ENCODE measurements at places on chromosomes 3 and 15.

- no peak for DNase-seq
These were observed 144.1 kb upstream of the ALCAM start for GRCh38 chr3:105222568-105223093.

GRCh38 chr3:134952371-134952770, 157.3 kb downstream of the EPHB1 start:
- no peak for DNase-seq

GRCh38 chr3:58175437-58176184, 35.2 kb downstream of the DNASE1L3 start:
- no peak for DNase-seq

DNA sequence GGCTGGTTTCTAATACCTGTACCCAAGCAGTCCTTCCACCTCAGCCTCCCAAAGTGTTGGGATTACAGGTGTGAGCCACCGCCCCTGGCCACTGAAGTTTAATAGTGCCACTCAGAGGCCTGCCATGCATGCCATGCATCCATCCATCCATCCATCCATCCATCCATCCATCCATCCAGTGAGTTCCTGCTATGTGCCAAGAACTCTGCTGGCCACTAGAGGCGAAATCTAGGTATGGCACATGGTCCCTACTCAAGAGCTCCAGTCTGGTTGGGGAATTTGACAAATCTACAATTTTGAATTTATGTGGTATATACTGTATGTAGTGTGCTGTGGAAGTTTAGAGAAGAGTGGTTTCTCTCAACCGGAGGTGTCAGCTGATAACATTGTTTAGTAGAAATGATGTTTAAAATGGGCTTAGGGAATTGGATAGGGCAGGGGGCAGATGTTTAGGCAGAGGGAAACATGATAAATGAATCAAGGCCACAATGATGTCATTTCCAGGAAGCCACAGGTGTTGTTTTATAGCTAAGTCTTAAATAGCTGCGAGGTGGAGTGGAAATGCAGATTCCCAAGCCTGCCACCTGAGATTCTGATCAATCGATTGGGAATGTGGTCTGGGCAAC, 384.4 kb upstream of the C2CD4B start:
- DNase-seq = no peak

GRCh38 chr15:33100314-33100713, 94.2 kb downstream of the FMN1 start:
- no peak for DNase-seq
